Stimulated activated naive CD4-positive, alpha-beta T cell treated with Interleukin-2 at 50 U/mL for 16 hours (primary cell): ENCODE measurements at places on chromosomes 1 and 21.
A peak's percentile ranks its signal among the peaks of the same experiment; 100 is the strongest.

DNA sequence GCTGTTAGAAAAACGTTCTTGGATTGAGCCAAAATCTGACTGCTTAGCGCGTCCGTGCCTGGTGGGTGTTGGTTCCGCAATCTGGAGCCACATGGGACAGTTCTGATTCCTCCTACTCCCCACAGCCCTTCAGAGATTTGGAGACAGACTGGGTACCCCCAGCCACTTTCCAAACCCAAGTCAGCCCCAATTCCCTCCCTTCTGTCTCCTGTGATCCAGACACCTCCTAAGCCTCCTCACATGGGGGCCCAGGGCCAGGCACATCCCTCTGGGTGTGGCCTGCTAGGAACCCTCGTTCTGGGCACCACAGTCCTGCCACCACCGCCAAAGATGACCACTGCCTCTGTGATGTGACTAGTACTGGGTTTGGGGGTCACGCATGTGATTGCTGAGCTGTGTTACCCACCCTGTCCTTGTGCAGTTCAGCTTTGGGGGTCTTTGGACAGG is 4.8 kb downstream of the PLA2G5 start:
- no peak for DNase-seq

DNA sequence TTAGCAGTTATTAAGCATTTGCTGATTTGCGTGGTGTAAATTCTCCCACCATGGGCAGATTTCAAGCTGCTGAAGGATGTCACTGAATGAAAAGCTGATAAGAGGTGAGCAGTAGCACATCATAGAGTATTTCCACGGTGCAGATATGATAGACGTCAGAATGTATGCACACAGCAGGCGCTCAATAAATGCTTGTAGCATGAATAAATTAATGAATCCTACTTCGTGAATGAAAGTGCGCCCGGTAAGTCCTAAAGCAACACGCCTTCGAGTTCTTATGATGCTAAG is 510 bp upstream of the UBIAD1 start:
- DNase-seq: no peak

DNA sequence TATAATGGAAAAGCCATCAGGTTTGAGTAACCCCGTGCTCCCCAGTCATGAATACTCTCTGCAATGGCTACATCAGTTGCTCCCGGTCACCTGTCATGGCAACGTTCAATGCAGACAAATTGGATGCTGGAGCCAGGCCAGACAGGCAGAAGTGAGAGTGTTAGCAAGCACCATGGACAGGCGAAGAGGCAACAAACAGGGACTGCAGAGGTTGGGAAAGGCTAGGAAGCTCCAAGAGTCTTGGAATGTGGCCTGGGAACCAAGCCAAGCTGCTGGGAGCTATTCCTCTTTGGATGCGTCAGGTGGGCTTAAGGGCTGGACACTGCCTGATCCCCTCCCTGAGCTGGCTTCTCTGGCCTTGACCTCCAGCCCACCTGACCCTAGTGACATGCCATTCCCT is 102.9 kb downstream of the ACTL8 start:
- DNase-seq: no peak

DNA sequence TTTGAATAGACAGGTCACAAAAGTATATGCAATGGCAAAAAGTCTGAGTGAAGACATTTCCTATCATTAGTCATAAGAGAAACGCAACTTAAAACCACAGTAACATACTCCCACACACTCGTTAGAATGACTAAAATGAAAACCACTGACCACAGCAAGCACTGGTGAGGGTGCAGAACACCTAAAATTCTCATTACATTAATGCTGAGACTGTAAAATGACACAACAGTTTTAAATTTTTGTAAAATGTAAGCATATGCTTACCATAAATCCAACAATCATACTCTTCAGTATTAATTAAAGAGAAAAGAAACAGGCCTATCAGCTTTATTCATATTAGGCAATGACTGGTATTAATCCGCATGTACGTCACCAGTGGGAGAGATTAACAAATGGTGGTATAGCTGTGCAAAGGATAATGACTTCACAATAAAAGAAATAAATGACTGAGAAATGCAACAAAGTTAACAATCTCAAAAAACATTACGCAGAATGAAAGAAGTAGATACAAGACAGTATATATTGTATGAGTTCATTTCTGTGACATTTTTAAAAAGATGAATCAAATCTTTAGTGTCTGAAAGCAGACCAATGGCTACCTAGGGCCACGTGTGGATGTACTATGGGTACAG is 253.5 kb downstream of the AKT3 start:
- DNase-seq: peak; percentile 29

GRCh38 chr21:39020751-39021477 is 162.3 kb downstream of the PSMG1 start:
- no peak for DNase-seq

- peak; percentile 55 for DNase-seq
Measured at GRCh38 chr1:155044812-155045657, 6.1 kb upstream of the ADAM15 start.

GRCh38 chr1:77280962-77281361 is 857 bp upstream of the AK5 start:
- no peak for DNase-seq

DNA sequence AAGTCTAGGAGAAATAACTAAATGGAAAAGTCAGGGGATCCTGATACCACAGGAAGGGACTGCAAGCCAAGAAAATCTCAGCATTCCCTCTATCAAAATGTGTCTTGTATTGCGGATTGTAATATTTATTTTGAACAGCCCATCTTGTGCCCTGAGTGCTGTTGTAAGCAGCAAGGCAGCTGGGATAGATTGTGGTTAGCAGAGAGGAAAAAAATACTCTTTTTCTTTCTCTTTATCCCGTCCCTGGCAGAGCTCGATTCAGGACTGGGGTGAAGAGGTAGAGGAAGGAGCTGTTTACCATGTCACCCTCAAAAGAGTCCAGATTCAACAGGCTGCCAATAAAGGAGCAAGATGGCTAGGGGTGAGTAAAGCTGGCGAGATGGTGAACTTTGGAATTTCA is 1.2 kb downstream of the RGL1 start:
- DNase-seq: no peak

DNA sequence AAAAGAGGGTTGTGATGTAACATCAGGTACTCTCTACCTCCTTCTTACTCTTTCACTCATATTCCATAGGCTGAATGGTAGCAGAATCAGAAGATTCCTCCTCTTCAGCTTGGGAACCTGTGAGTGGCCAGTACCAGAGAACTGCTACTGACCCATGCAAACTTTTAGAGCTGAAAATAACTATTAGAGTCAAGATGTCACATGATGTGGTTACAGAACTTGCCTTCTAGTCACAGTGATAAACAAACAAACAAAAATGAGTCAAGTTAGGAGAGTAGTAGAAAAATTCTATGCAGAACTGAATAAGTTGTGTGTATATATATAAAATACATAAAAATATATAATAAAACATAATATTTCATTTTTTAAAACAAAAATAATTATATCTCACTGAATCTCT is 47.6 kb upstream of the RGS1 start:
- no peak for DNase-seq

DNA sequence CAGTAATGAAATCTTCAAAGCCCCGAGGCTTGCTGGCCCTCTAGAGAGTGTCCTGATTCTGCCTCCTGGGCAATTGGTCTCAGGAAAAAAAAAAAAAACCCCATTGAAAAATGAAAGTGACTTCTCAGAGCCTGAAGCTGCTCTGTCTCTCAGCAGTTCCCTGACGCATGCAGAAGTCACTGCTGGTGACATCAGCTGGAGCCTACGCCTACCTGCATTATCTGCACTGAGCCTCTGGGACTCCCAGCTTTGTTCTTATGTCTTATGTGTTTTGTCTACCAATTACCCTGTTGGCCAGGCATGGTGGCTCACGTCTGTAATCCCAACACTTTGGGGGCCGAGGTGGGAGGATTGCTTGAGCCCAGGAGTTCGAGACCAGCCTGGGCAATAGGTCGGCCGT is 10.1 kb upstream of the SLC25A33 start:
- no peak for DNase-seq

GRCh38 chr1:69985376-69985775 is 220.0 kb downstream of the LRRC40 start:
- DNase-seq: no peak

GRCh38 chr21:46363698-46364097 is 39.7 kb downstream of the PCNT start:
- DNase-seq: no peak

- DNase-seq: no peak
Measured at GRCh38 chr1:14522926-14523241, 75.6 kb upstream of the KAZN start.

GRCh38 chr21:44636209-44637017 is 743 bp upstream of the KRTAP10-10 start:
- DNase-seq: no peak

DNA sequence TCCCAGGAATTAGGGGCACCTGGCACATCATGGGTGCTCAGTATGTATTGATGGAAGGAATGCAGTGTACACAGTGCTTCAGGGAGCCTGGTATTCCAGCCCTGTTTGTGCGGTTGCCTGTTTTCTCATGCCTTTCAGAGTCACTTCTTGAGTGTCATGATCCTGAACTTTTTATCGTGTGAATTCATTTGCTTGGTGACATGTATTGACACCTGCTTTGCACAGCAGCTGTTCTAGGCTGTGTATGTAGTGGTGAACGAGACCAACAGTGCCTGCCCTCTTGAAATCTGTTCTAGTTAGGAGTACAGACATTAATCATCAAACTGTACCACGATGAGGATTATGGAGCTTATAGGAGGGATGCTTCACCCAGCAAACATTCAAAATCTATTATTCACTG is 6.1 kb downstream of the HTR6 start:
- DNase-seq: no peak

GRCh38 chr1:150931773-150932172 is 5.6 kb downstream of the SETDB1 start:
- DNase-seq: no peak

GRCh38 chr1:77768006-77768405 is 8.4 kb upstream of the USP33 start:
- no peak for DNase-seq

DNA sequence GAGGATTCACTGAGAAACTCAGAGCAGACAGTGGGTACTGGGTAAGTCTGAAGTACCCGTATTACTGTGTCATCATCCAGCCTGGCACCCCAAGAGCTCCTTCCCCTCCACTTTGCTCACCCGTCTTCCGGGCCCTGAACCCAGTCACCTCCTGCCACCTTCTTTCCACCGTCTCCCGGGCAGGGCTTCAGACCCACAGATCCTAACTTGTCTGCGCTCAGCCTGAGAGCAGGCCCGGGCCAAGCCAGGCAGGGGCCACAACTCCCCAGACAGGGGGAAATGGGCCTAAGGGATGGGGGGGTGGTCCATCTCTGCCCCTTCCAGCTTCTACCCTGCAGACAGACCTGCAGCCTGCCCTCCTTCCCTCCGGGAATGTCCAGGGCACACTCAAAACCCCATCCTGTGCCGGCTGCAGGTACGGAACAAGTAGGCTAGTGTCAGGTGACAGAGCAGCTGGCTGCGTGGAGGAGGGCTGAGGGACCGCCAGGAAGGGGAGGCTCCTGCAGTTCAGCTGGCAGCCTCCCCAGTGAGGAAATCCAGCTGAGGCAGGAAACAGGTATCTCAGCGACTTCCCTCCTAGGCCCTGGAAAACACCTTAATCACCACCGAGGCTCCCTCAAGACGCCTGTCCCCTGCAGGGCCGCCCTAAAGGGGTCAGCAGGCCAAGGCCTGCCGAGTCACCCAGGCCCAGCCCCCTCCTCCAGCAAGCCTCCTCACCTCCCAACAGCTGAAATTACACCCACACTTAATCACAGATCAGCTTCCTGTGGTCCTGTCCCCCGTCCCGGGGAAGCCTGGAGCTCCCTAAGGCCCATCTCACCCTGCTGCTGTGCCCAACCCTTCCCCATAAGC is 3.5 kb downstream of the HSPG2 start:
- no peak for DNase-seq

DNA sequence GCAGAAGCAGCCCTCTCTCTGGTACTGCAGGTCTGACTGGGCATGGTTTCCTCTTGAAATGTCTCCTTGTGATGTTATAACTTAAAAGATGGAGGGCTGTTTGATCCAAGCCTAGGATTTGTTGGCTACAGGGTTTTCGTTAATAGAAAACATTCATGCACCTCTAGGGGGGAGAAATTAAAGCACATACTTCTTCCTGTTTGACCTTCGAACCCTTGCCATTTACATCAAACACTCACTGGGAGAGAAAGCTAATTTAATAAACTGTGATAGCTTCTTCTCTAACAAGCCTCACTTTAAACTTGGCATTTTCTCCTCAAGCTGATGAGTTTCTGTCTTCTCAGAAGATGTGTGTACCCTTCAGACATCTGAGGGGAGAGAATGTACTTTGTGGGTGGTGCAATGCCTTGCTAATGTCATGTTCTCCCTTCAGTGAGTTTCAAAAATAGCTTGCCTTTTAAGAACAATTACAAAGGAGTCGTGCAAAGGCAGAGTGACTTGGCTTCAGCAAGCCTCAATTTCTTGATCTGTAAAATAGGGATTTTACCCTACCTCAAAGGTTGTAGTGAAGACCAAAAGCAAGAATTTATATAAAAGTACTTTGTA is 20.4 kb downstream of the CACHD1 start:
- DNase-seq: no peak

DNA sequence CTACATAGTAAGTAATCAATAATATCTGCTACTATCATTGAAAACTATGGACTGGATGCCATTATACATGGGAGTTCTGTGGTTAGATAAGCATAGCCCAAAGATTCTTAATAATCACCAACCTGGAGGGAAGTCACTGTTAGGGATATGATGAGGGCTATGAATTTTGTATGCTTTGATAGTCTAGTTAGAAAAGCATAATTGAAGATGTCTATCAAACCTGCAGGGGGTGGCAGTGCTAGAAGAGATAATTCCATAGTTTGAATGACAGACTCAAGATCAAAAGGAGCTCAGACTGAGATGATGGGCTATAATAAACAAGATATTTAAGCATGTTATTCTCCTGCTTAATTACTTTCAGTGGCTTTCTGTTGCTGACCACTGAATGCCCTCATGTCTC is 15.4 kb upstream of the COA6 start:
- no peak for DNase-seq

GRCh38 chr1:220921498-220921897 is 42.3 kb downstream of the HLX start:
- no peak for DNase-seq

DNA sequence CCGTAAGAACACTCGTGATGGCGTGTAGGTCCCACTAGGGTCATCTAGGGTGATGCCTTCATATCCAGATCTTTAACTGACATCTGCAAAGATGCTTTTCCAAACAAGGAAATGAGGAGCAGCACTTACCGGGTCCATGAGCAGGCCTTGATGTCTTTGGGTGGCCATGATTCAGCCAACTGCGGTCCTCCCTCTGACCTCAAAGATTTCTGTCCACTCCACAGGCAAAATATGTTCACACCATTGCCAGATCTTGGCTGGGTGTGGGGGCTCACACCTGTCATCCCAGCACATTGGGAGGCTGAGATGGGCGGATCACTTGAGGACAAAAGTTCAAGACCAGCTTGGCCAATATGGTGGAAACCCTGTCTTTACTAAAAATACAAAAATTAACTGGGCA is 18.2 kb downstream of the TRPM2 start:
- DNase-seq: no peak
